ENCODE measurements at places on chromosomes 11 and 22. TPM values are rescaled to one million over a fixed set of nuclear protein-coding genes. Genes with fewer than 3 reads are reported as not detected.

The IFITM10 gene
- 2.2 TPM for total RNA-seq

The FADS2 gene
- 125 TPM for total RNA-seq

The SLC22A6 gene
- not detected for total RNA-seq

DNA sequence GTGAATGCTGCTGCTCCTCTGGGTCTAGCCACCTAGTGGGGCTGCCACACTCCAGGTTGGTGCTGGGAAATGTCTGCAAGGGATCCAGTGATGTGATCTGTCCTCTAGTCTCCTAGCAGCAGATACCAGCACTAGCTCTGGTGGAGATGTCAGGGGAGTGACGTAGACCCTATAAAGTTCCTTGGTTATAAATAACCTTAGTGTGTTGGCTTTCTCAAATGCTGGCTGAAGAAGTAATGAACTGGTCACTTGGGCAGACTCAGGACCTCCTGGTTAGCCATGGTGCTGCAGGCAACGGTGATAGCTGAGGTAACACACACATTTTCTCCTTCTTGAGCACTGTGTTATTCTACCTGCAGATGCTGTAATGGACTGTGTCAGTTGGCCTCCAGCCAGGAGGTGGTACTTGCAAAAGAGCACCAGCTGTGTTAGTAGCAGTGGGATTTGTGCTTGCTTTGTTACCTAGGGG is 35.5 kb downstream of the BBOX1 start:
- no peak for DNase-seq

The GPHA2 gene
- total RNA-seq: not detected

The SAA1 gene
- not detected for total RNA-seq

GRCh38 chr11:46554213-46555147 is 39.3 kb downstream of the AMBRA1 start:
- peak; percentile 89 for DNase-seq
